ENCODE measurements at places on chromosomes 4 and X. TPM values are rescaled to one million over a fixed set of nuclear protein-coding genes. Genes with fewer than 3 reads are reported as not detected.

Gene PHOX2B
- total RNA-seq: not detected

Gene SGCB
- total RNA-seq: 12.6 TPM

- DNase-seq: no peak
Measured at GRCh38 chr4:155307731-155308277, 69.0 kb downstream of the MAP9 start.

- DNase-seq: no peak
Measured at GRCh38 chr4:89259301-89260028, 48.1 kb downstream of the GPRIN3 start.

Gene CCDC149
- not detected for total RNA-seq
